Umbilical cord (tissue), 2 donors: ENCODE measurements at places on chromosomes 4 and X. TPM values are rescaled to one million over a fixed set of nuclear protein-coding genes. Genes with fewer than 3 reads are reported as not detected.
A peak's percentile ranks its signal among the peaks of the same experiment; 100 is the strongest.

GRCh38 chr4:188002323-188002722 is 6.8 kb downstream of the ZFP42 start:
- DNase-seq, result no peak

DNA sequence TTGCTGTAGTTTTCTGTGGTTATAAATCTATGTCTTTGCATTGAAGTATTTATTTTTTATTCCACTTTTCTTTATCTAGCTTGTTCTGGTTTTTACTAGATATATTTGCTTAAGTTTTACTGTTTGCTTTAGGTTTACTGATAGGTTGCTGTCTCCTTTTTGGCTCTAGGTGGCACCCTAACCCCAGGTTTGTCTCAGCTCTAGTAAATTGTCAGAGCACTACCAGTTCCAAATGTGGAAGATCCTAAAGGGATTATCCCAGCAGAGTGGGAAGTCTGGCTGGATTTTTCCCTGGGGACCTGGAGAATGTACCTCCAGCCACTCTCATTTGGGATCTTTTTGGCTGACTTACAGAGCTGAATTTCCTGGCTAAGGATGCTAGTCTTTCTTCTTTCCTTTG is 106.1 kb downstream of the PBDC1 start:
- DNase-seq, result peak; percentile 34

The GDPD2 gene
- total RNA-seq, result 0.72 TPM

- no peak for DNase-seq
Observed at GRCh38 chr4:159188646-159189045, 85.8 kb downstream of the RAPGEF2 start.

DNA sequence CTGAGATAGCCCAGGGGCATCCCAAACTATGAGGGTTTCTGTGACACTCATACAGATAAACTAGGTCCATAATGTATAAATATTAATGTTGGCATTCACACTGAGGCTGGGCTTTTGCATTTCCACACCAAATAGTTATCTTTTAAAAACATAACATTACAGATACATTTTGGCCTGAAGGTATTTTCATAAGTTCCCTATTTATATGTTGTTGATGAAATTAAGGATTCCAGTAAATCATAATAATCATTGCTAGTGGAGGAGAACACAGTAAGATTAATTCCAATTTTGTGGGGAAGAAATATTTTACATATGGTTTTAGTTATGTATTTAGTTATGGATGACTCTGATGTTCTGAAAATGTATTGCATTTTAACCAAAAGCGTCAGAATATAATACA is 479.6 kb downstream of the CCSER1 start:
- DNase-seq, result no peak

The DGAT2L6 gene
- total RNA-seq, result 0.96 TPM

The TASL gene
- 1.9 TPM for total RNA-seq

DNA sequence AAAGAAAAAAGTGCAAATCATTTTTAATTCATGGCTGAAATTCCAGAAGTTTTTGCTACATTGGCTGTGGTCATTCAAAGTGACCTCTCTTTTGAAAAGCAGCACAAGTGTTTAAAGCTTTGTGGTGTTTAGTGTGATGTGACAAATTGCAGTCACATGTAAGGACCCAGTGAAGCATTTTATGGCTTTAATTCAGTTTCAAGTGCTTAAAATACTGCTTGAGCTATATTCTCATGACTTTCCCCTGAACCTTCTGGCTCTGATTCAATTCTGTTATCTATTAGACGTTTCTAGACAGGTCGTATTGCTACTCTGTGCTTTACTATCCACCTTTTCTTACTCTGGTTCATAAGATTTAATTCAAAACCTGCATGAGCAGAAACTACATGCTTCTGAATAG is 105.8 kb downstream of the FAT4 start:
- DNase-seq, result peak; percentile 22

DNA sequence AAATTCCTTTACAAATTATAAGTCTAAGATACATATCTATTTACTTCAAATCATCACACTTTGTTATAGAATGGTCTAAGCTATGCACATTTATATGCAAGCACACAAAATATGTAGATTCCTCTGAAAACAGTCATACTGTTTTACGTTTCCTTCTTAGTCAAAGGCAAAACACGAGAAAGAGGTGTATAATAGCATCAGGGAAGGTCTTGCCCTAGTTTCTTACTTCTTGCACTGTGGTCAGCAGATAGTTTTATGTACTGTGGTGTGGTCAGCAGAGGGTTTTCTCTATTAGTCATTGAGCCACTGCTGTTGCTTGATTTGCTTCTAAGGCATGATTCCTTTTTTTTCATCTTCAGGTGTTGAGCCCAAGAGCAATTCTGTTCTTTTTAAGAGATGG is 117.7 kb downstream of the ADAM29 start:
- no peak for DNase-seq

- no peak for DNase-seq
Observed at GRCh38 chrX:38939067-38939466, 137.8 kb downstream of the MID1IP1 start.

DNA sequence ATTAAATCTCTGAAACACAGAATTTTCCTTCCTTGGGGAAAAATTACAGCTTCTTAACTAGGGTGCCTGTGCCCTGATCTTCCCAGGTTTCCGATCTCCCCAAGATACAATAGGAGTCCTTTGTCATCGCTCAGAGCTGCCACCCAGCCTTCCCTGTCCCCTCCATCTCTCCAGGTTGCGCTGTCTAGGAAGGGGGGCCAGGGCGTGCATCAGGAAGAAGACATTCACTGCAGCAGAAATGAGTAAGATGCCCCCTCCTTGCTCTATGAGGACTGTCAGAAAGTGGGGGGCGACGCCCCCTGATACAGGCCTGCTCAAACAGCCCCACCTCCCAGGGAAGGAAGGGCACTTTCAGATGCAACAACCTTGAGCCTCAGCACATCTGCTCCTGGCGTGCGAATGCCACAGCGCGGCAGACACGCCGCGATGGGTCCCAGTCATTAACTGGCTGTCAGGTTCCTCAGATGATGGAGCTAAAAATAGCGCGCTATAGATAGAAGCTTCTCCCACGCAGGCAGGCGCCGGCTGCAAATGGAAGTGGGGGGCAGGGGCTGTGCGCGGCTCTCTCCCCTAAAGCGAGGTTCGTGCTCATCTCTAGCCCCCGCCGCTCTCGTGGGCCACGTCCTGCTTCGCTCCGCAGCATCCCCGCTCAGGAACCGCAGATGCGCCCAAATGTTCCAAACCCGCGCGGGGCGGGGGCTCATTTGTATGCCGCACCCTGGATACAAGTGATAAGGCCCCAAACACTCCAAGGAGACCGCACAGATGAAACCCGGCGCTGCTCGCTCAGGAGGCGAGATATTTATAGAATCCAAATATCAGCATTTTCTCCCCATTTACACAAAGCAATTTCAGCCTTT is 57.6 kb upstream of the LGI2 start:
- peak; percentile 16 for DNase-seq

GRCh38 chr4:58507079-58507478 is 1396.9 kb upstream of the IGFBP7 start:
- no peak for DNase-seq

- DNase-seq, result no peak
Observed at GRCh38 chr4:75668596-75668995, 4.6 kb downstream of the G3BP2 start.

- peak; percentile 8 for DNase-seq
Observed at GRCh38 chr4:122218762-122219161, 66.6 kb downstream of the BLTP1 start.

The CCDC160 gene
- not detected for total RNA-seq

DNA sequence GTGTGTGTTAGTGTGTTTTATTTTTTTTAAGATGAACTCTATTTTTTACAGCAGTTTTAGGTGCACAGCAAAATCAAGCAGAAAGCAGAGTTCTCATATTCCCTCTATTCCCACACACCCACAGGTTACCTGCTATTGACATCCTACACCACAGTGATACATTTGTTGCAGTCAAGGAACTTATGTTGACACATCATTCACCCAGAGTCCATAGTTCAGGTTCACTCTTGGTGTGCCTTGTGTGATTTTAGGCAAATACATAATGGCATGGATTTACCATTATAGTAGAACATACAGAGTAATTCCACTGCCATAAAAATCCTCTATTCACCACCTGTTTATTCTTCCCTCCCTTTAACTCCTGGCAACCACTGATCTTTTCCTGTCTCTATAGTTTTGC is 28.7 kb downstream of the DIAPH2 start:
- DNase-seq, result no peak

GRCh38 chr4:15004739-15005301 is 2.5 kb downstream of the CPEB2 start:
- DNase-seq, result peak; percentile 56

DNA sequence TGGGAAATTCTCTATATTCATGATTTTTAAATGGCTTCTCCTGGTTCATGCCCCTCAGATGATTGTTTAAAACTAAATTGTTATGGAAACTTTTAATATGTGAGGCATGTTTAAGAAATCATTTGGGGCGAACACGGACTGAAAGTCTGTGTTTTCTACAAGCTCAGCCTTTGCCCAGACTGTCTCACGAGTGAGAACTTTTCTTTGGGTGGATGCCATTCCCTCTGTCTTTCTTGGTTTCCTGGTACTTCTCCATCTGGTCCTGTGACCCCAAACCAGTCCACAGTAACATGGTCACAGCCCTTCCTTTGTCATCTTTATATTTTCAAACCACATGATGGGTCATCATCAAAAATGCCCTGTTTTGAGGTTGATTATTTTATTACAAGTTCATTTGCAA is 186.6 kb upstream of the GNPDA2 start:
- no peak for DNase-seq

GRCh38 chr4:123350191-123350544 is 46.4 kb upstream of the SPRY1 start:
- no peak for DNase-seq

DNA sequence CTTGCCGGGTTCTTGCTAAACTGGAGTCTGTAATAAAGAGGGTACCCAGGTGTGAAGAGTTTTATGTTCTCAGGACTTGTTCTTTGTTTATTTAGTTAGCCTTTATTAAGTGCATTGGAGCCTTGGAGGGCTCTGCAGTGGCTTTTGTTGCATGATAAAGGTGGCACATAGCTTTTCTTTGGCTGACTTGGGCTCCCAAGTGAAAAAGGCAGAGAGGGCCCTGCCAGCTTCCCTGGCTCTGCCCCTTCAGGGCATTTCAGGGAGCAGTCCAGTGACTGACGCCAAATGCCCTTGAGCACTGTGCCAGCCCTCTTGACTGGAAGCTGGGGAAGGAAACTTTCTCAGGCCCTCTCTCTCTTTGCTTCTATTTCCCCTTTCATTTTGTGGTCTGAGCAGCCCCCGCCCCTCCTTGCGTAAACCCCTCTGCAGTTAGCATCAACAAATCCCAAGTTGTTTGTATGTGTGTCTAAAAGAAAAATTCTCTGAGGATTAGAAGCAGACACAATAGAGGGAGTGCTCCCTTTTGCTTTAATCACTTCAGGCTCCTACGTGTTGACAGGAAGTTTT is 152.2 kb downstream of the NHS start:
- DNase-seq, result peak; percentile 9

DNA sequence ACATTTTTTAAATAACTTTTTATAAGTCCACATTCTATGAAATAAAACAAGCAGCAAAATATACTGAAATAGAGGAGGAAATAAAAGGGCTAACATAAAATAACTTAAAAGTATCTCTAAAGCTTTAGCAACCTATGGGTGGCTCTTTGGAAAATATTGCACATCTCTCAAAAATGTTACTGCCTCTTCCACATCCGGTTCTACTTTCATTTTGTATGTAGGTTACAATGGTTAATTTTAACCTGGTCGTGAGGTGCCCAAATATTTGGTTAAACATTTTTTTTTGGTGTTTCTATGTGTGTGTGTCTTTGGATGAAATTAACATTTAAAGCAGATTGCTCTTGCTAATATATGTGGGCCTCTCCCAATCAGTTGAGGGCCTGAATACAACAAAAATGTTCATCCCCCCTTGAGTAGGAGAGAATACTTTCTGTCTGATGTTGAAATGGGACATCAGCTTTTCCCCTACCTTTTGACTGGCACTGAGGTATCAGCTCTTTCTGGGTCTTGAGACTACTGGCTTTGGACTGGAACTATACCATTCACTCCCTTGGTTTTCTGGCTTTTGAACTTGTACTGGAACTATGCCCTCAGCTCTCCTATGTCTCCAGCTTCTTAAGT is 353.0 kb downstream of the ADAM29 start:
- no peak for DNase-seq
